Astrocyte of the cerebellum (primary cell): ENCODE measurements at places on chromosomes 16 and 17.

DNA sequence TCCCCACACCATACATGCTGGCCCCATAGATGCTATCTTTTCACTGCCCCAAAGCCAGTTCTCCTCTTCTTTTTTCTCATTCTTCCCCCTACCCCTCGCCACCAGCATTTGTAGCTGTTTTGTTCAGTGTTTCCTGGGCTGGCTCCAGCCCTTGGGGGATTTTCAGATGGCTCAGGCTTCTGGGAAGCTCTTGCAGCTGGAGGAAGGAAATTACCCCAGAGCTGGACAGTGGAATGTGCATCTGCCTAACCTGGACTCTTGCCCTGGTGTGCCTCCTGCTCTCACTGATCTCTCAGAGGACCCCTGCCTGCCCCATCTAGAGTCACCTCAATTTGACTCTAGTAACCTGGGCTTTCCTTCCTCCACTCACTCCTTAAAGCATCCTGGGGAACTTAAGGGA is 82.8 kb downstream of the MYH13 start:
- no peak for DNase-seq

DNA sequence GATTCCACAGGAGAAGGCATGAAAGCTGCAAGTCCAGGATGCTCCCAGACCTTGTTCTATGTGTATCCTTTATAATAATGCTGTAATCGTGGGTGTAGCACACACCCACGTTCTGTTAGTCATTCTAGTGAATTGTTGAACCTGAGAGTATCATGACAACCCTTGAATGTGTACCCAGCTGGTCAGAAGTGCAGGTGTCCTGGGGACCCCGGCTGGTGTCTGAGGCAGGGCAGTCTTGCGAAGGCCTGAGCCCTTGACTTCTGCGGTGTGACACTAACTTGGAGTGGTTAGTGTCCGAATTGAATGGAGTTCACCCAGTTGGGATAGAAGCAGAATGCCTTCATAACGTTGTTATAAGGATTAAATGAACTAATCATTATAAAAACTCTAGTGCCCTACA is 218.0 kb upstream of the TNRC6C start:
- no peak for DNase-seq

GRCh38 chr16:78668393-78668792 is 568.9 kb downstream of the WWOX start:
- DNase-seq = no peak

DNA sequence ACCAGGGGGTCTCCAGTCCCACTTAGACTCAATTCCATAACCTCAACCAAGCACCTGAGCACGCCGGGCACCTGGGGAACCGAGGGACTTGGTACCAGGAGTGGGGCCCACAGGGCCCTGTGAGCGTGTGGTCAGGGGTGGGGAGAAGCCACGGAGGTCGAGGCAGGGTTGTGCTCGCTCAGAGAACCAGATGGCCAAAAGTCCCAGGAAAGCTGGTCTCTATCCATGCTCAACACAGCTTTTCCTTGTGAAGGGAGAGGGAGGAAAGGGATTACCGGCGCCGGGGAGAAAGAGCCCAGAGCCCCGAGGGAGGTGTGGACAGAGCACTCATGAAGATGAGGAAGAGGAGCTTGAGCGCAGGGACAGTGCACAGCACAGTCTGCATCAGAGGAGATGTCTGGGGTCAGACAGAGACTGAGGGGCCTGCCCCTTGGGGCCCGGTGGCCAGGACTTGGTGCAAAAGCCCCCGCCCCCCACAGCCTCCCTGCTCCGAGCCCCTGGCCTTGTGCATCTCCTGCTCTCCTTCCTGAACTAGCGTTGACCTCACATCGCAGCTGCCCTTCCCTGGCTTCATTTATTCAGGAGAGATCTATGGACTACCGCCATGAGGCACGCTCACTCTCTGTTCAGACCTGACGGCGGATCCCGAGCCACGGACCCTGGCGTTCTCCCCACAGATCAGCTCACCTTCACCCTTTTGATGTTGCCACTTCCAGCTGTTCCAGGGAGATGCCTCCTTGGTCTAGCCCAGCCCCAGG is 355.4 kb upstream of the TNRC6C start:
- no peak for DNase-seq
